Esophagus (tissue), 2 donors: ENCODE measurements at places on chromosomes 6 and 20. TPM values are rescaled to one million over a fixed set of nuclear protein-coding genes. Genes with fewer than 3 reads are reported as not detected.

Gene CAGE1
- polyA plus RNA-seq, result 0.02 TPM

Gene CST2
- not detected for polyA plus RNA-seq

Gene SLC17A1
- not detected for polyA plus RNA-seq

Gene ANKEF1
- polyA plus RNA-seq, result 2.3 TPM

Gene PRKN
- polyA plus RNA-seq, result 0.28 TPM

Gene FOXO3
- 15.3 TPM for polyA plus RNA-seq

Gene PLCG1
- 26.2 TPM for polyA plus RNA-seq

Gene MDC1
- polyA plus RNA-seq, result 8.1 TPM

Gene IL17A
- not detected for polyA plus RNA-seq

Gene ZBTB46
- polyA plus RNA-seq, result 0.68 TPM

Gene DEF6
- polyA plus RNA-seq, result 25.2 TPM

Gene LGSN
- not detected for polyA plus RNA-seq

Gene PRPH2
- polyA plus RNA-seq, result 0.14 TPM

Gene ZSCAN31
- 9.2 TPM for polyA plus RNA-seq

Gene MEI4
- polyA plus RNA-seq, result not detected

Gene COL19A1
- 0.02 TPM for polyA plus RNA-seq

Gene ANGPT4
- polyA plus RNA-seq, result 0.11 TPM

Gene WFDC5
- polyA plus RNA-seq, result 6.4 TPM

Gene HLA-DQB1
- polyA plus RNA-seq, result 53.2 TPM

Gene ADGRG6
- 6.8 TPM for polyA plus RNA-seq

Gene ID4
- polyA plus RNA-seq, result 24.8 TPM

Gene SLC35D3
- not detected for polyA plus RNA-seq

Gene HLA-DQA1
- polyA plus RNA-seq, result 42.9 TPM

Gene PDYN
- polyA plus RNA-seq, result not detected

Gene LST1
- 2.8 TPM for polyA plus RNA-seq

Gene RAET1G
- polyA plus RNA-seq, result 21.2 TPM
